ENCODE measurements at places on chromosomes 13 and 19. TPM values are rescaled to one million over a fixed set of nuclear protein-coding genes. Genes with fewer than 3 reads are reported as not detected.

Gene FLT1
- 48.4 TPM for total RNA-seq

Gene ICAM1
- 9.1 TPM for total RNA-seq

Gene MUC16
- total RNA-seq, result 0.25 TPM

Gene SCGB2B2
- 0.72 TPM for total RNA-seq

Gene SPTBN4
- 6.4 TPM for total RNA-seq

Gene OR7C1
- total RNA-seq, result not detected

Gene SYT3
- 0.43 TPM for total RNA-seq

Gene PSG6
- not detected for total RNA-seq

Gene ICAM5
- total RNA-seq, result 1.3 TPM

Gene IZUMO4
- 3.3 TPM for total RNA-seq

Gene KCNN1
- total RNA-seq, result 0.84 TPM

Gene ZNF433
- total RNA-seq, result 5.0 TPM

Gene PCSK4
- total RNA-seq, result 2.4 TPM

GRCh38 chr13:27605610-27606200, 14.6 kb downstream of the LNX2 start:
- DNase-seq, result no peak

GRCh38 chr13:38419312-38419873, 69.7 kb downstream of the UFM1 start:
- DNase-seq, result no peak

- no peak for DNase-seq
Measured at GRCh38 chr19:10858204-10858828, 10.1 kb downstream of the C19orf38 start.

DNA sequence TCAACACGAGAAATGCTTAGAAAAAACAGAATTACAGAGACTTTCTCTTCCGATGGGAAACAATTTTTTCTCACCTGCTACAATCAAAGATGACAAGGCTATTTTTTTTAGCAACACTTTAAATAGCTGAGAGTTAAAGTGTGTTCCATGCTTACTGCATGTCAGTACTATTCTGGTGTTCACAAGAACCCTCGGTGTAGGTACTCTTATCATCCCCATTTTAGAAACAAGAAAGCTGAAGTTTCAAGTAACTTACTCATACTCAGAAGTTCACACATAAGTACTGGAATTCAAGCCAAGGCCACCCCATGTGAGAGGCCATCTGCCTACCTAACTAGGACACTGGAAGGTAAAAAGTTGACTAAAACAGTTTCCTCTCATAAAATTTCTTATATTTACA, 9.0 kb upstream of the TNFRSF19 start:
- DNase-seq, result no peak

DNA sequence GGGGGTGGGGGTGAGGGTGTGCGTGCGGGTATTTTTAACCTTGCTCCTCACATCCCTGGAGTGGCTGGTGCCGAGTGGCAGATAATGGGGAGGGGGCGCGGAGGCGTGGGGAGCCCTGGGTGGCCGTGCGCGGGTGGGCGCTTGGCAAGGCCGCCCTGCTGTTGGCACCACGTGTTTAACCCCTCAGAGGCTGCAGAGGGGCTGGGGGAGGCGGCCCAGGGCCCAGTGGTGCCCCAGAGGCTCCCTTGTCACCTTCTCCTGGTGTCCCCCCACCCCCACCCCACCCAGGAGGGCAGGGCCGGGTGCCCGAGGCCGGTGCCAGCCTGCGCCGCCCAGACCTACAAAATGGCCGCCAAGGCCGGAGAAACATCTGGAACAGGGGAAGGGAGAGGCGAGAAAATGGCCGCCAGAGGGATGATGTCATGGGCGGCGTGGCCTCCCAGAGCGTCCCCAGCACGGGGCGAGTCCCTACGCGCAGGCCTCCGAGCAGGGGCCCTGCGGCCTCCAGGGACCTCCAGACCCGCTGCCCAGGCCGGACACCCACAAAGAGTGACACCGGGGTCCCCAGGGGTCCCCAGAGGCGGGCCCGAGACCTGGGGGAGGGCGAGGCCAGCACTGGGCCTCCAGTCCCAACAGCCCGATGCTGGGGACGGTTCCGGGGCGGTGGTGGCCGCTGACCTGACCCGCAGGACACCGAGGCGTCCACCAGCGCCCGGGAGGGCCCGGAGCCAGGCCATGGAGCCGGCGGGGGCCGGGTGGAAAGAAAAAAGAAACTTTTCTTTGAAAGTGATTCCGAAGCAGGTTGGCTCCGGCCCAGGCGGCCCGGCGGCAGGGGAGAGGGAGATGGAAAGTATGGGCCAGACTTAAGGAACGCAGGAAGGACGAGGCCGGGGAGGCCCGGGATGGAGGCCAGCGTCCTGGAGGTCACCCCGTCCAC, 38.2 kb downstream of the NFIC start:
- DNase-seq, result peak; percentile 96

GRCh38 chr13:91247768-91248167, 99.7 kb upstream of the MIR17HG start:
- no peak for DNase-seq

- no peak for DNase-seq
Measured at GRCh38 chr19:58364146-58364545, 1.6 kb upstream of the ZNF497 start.

DNA sequence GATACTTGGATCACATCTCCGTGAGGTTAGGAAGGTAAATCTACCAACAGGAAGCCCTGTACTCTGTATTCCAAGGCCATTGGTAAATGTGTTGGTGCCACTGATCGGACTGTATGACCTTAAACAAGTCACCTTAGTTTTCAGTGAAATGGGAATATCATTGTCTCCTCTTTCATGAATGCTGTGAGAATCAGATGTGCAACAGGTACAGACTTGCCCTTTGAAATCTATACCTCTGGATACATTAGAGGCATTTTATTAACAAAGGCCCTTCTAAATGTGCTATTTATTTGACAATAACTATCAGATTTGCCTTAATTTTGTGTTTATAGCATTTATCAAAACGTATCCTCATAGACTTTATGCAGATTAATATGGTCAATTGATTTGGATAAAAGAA, 11.0 kb downstream of the NHLRC3 start:
- DNase-seq, result no peak

DNA sequence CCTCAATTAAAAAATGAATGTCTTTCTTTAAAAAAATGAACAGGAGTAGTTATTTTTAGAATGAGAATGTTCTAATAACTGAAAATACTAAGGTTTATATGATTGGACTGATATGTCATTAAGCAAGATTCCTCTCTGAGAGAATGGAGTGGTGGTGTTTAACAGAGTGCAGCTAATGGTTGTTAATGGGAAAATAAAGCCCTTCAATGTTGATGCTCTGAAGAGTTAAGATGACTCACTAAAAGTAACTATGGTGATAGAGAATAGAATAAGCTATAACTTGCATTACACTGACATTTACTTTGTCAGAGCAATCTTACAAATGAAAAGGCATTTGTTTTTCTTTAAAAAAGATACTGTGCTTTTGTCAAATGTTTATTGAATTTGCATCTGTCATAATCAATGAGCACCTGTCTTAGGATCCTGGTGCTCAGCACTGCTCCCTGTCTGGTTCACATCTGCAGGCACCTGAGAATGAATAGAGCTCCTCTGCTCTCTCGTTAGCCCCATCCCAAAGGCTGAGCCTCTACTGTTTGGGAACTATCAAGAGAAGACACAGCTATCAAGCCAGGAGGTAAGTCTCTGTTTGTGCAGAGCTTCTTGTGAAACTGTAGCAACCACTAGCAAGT, 15.1 kb downstream of the PABPC3 start:
- no peak for DNase-seq

DNA sequence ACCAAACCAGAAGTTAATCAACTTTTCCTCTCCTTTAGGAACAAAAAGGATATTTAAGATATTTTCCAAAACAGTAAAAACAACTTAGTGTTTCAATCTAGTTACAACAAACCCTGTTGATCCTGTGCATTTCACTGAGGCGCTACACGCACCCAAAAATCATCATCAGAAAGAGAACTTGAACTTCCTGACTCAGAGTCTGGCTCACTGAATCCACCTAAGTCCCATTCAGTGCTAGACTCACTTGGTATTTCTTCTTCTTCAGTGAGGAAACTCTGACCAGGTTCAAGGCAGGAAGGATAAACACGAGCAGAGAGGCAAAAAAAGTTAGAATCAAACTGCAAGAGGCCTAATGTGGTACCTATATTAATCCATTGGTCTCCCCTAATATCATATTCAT, 2.2 kb downstream of the KBTBD6 start:
- no peak for DNase-seq

- peak; percentile 66 for DNase-seq
Measured at GRCh38 chr13:110062077-110062776, 244.7 kb downstream of the COL4A1 start.

DNA sequence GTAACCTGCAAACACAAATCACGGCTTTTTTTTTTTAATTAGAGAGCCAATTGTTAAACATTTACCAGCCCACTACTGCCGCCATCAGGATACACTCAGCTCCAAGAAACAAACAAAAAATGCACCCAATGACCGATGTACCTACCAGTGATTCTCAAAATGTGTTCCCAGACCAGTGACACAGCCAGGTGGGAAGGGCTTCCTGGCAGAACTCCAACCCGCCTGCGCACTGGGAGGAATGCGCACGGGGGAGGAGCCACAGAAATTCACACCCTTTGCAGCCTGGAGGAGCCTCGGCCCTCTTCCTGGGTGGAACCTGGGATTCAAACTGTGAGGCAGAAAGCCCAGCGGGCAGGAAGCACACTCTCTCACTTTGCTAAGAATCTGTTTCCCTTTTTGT, 255.9 kb downstream of the TBC1D4 start:
- DNase-seq, result no peak

- no peak for DNase-seq
Measured at GRCh38 chr19:28595722-28596480, 617.0 kb downstream of the UQCRFS1 start.

Measured in right cardiac atrium (tissue), 5 donors.